NCI-H1930 (cell line): ENCODE measurements at places on chromosomes 11 and 22.

DNA sequence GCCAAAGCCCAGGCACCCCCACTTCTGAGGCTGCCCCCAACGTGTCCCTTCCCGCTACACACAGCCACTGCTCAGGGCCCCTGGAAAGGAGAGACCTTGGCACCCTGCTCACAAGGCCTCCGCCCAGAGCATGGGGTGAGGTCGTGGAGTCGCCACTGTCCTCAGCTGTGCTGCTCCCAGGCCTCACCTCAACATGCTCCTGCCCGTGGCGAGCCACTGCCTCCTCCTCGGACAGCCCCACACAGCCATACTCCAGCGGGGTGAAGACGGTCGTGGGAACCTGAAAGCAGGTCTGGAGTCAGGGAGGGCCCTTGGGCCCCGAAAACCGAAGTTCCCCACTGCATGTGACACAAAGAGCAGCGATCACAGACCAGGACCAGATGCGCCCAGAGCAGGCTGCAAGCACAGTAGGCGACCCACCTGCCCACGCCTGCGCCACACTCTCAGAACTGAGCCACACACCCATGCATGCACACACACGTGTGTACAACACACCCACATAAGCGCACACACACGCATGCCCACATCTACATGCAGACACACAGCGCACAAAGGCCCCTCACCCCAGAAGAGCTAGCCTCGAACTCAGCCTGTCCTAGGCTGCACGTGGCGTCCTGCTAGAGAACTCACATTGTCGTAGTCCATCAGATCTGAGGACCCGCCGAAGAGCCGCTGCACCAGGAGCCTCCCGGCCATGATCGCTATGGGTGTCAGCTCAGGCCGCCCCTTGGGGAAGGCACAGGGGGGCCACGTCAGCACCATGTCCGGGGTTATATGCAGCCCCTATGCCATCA lies 25.5 kb upstream of the GNB1L start:
- no peak for DNase-seq

- no peak for DNase-seq
These were observed 552.8 kb downstream of the MIAT start for GRCh38 chr22:27210111-27210730.

DNA sequence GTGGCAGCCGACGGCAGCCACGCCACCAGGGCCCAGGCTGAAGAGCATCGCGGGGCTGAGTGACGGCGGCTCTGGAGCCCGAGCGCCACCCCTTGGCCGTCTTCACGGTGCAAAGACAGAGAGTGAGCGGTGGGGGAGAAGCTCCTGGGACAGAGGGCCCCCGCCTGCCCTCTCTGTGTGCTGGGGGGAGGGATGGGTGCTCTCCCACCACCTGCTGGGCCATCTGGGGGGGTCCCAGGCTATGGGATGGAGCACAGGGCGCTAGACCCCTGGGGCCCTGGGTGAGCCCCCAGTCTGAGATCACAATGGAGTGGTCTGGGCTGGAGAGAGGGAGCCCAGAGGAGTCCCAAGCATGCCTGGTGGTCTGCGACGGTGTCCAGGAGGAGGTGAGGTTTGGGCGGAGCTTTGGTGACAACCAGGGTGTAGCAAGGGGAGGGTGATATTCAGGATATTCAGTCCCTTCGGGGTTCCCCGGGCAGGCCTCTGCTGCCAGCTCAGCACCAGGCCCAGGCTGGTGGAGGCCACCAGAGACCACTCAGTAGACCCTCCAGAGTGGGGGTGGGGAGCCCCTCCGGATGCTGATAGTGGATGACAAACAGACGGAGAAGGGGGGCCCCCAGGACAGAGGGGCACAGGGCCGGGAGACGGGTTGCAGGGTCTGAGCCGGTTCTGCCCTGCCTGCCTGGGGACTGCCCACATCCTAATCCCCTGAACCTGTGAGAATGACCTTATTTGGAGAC lies 78.1 kb upstream of the PRR5 start:
- DNase-seq, result no peak

- DNase-seq, result no peak
These were observed 8.8 kb downstream of the ATP5MG start for GRCh38 chr11:118410055-118410745.

DNA sequence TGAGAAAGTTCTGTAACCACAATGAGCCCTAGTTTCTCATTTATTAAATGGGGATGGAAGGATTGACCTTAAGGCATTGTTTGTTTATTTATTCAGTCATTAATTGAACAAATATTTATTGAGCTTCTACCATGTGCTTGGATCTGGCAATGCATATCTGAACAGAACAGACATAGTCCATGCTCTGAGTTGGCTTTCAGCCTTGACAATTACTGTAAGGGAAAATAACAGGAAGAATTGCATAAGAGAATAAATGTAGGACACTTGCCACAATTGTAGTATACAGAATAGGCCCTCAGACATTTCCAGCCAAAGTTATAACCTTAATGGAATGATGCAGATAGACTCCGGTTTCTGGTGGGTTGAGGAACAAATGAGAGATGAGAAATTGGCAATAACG lies 160.5 kb upstream of the TTC12 start:
- DNase-seq, result no peak

- DNase-seq, result no peak
These were observed 1.6 kb downstream of the PKNOX2 start for GRCh38 chr11:125165843-125166763.

DNA sequence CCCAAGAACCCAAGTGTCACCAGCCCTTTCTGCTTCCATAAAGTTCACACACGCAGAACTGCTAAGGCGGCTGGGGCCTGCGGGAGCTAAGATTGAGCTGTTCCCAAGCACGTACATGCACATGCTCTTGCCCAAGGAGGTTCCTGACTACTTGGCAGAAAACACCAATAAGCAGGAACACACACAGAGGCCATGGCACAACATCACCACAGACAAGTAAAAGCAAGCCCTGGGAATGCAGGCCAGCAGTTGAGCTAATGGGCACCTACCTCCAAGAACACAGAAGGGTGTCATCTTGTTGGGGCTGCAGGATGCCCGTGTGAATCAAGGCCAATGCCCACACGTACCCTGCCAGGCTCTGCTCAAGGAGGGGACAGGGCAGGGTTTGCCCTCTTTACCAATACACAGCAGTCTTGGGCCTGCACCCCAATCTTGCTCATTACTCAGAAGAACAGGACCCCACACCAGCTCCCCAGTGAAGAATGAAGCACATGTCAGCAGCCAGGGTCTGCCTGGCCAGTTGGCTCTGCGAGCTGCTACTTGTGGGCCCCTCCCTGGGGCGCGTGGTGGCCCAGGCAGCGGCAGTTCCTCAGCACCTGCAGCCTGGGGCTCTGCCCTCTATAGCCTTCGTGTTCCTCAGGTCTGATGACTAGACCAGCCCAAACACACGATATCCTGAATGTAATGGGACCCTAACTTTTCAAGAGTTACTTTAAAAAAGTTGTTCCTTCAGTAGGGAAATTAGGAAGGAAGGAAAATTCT lies 32.3 kb upstream of the CYP2D6 start:
- DNase-seq, result no peak

GRCh38 chr22:32887324-32887980 lies 85.9 kb downstream of the TIMP3 start:
- no peak for DNase-seq

- DNase-seq, result no peak
These were observed 154.6 kb downstream of the MAML2 start for GRCh38 chr11:96188243-96189006.

DNA sequence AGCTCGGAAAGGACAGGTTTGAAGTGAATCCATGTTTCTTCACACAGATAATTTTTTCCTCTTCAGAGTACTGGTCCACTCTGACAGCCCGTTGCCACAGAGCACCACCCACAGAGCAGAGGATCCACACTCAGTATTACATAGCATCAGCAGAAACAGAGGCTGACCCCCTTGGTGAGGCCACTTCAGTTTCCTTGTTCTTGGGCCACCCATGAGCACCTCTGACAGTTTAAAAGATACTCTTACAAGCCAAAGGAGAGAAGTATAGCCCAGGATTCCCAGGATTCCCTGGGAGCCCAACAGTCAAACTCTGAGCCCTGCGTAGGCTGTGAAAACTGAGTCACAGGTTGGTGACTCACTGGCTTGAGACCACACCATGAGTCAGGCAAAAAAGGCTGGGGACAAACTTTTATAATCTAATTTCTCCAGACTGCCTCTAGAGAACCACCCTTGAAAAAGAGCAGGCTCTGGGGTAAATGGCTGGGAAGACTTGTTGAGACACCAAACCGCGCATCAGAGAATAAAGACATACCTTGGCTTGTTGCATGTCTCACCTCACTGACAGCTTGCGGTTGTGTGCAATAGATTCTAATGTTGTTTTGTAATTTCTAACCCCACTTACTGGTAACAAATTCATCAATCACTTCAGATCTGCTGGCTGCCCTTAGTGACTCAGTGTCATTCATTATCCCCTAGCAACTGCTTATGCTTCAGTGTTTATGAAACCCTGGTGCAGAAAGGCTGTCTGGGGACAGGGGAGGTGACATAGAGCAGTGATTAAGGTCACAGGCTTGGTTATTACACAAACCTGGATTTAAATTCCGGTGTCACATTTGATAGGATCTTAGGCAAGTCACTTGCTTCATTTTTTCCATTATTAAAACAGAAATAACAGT lies 56.9 kb upstream of the PRSS23 start:
- no peak for DNase-seq

DNA sequence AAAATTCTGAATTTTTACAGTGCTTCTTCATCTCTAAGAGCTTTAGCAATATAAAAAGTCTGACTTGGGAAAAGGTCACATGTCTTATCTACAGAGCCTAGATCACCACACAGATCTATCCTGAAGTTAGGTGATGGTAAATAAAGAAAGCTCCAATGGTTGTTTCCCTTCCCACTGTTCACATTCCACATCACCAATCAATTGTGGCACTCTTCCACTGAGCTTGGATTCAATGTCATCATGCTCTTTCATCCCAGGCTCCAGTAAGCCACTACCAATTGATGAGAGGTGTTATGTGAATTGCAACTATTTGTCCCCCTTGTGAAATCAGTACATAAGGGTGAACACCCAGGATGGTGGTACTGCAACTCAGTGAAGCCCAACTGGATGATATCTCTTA lies 47.8 kb downstream of the ALG9 start:
- no peak for DNase-seq

GRCh38 chr11:117019871-117020270 lies 78.4 kb downstream of the SIK3 start:
- DNase-seq, result no peak

GRCh38 chr22:44728761-44729324 lies 23.5 kb upstream of the ARHGAP8 start:
- DNase-seq, result no peak

- DNase-seq, result no peak
These were observed 601 bp downstream of the ART5 start for GRCh38 chr11:3641191-3641590.

DNA sequence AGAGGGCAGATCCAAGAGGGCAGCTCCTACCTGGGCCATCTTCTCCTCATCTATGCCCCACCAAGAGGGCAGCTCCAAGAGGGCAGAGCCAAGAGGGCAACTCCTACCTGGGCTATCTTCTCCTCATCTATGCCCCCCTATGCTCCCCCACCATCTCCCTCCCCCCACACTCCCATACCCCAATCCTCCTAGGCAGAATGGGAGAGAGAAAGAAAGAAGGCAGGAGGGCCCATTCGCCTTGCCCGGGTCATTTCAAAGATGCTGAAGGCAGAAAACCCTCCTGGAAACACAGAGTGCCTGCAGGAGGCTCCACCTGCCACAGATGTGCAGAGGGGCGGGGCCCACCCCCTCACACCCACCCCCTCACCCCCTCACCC lies 78.5 kb downstream of the BUD13 start:
- DNase-seq, result no peak

GRCh38 chr11:73173755-73174494 lies 31.8 kb upstream of the FCHSD2 start:
- DNase-seq, result no peak

DNA sequence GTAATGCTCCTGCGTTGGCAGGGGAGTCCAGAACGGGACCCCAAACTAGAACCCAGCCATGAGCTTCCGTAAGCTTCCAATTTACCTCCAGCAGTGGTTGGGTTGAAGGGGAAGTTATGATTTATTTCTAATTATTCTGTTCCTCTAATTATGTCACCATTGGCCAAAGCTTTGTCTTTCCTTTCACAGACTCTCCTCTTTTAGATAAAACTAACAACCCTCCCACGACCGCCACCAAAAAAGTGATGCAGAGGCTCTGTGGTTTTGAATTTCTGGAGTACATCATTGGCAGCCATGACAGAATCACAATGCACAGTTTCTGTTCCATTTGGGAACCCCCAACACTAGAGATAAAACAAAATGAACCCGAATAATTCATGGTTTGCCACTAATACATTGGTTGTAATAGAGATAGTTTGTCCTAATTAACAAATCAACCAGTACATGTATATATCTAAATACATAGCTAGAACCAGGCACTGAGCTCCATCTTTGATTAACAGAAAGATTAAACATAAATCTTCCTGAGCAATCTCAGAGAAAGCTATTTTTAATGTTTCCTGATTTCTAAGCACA lies 64.3 kb downstream of the ETS1 start:
- no peak for DNase-seq

GRCh38 chr11:46265764-46266163 lies 11.7 kb upstream of the CREB3L1 start:
- DNase-seq, result no peak

DNA sequence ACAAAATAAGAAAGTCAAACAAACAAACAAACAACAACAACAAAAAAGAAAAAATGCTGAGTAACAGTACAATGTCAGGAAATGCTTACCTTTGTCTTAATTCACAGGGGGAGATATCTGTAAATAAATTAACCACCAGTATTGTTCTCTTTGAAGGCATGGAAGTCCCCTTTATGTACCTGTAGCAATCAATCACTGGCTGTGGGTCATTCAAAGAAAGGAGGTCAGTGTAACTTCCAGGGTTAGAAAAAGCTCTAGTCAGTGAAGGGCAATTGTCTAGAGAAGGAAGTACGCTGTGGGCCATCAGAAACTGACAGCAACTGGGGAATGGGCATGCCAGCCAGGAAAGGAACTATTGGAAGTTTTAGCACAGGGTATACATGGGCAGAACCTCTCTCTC lies 121.5 kb upstream of the LUZP2 start:
- DNase-seq, result no peak

GRCh38 chr11:116930177-116930576 lies 92.8 kb upstream of the APOA1 start:
- DNase-seq, result no peak

- DNase-seq, result no peak
These were observed 38.5 kb upstream of the ME3 start for GRCh38 chr11:86710936-86711335.

DNA sequence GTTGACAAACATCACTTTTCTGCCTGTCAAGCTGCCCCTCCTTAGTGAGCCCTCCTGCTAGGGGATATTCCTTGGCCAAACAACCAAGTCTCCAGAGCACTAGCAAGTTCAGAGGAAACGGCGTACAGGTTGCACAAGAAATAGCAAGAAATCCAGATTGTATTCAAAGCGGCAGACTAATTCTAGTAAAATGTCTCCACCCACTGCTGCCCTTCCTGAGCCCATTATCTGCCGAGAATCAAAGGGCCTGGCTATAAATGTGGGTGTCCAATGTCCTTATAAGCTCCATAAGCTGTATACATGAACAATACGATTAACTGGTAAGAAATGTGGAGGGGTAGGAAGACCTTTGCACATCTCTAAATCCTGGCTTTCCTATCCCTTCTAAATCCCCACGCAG lies 44.0 kb upstream of the AKIP1 start:
- no peak for DNase-seq

GRCh38 chr11:65290448-65291165 lies 24.1 kb upstream of the CDC42EP2 start:
- DNase-seq, result no peak
